Ovary (tissue), 10 donors: ENCODE measurements at places on chromosomes 1 and 21. TPM values are rescaled to one million over a fixed set of nuclear protein-coding genes. Genes with fewer than 3 reads are reported as not detected.

GRCh38 chr21:46564391-46564790 is 40.5 kb downstream of the S100B start:
- no peak for DNase-seq

- DNase-seq: no peak
These were observed 11.9 kb downstream of the NIPAL3 start for GRCh38 chr1:24427545-24427862.

- no peak for DNase-seq
These were observed 176.9 kb upstream of the HMGB4 start for GRCh38 chr1:33687000-33687399.

- no peak for DNase-seq
These were observed 1.2 kb downstream of the RERE start for GRCh38 chr1:8816264-8816663.

WNT2B gene
- 57.3 TPM for total RNA-seq

DNA sequence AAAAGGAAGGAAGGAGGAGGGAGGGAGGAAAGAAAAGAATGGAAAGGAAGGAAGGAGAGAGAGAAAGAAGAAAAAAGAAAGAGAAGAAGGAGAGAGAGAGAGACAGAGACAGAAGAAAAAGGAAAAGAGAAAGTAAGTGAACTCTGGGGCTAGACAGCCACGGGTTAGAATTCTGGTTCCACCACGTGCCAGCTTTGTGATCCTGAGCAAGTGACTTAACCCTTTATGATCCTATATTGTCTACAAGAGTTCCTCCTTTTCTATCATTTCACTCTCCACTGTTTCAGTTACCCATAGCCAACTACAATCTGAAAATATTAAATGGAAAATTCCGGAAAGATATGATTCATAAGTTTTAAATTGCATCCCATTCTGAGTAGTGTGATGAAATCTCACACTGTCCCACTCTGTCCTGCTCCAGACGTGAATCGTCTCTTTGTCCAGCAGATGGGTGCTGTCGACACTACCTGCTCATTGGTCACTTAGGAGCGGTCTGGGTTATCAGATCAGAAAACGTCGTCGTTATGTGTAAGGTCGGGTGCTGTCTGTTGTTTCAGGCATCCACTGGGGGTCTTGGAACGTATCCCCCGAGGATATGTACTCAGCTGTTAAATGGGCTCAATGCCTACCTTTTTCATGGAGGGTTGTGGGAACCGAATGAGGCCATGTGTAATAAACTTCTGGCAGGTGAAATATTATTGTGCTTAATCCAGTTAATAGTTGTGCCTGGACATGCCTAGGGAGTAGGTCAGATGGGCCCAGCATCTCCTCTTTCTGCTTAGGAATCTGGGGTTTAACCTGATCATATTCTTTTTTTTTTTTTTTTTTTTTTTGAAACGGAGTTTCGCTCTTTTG is 19.1 kb downstream of the TMEM51 start:
- no peak for DNase-seq
